NCI-H1436 treated with DMSO at 0.1 percent for 48 hours (cell line): ENCODE measurements at places on chromosomes 3 and 15.
A peak's percentile ranks its signal among the peaks of the same experiment; 100 is the strongest.

DNA sequence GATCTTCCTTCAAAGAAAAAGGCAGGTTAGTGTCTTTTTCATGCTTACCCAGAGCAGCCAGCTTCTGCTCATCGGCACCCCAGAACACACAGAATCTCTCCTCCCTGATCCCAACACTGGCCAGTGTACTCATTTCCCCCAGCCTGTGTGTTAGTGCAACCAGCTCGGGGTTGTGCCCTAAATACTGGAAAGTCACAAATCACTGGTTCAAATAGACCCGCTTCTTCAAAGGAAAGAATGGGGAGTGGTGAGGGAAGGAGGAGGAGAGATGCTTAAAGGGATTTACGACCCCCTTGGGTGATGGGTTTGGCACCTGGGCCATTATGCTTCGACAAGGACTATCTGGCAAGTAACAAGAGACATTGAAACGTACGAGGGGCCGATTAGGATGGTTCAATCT, 114.0 kb downstream of the FOXB1 start:
- DNase-seq = peak; percentile 65

GRCh38 chr3:197336348-197336747, 37.9 kb upstream of the DLG1 start:
- no peak for DNase-seq

GRCh38 chr3:72453706-72454105, 394.5 kb downstream of the SHQ1 start:
- no peak for DNase-seq

DNA sequence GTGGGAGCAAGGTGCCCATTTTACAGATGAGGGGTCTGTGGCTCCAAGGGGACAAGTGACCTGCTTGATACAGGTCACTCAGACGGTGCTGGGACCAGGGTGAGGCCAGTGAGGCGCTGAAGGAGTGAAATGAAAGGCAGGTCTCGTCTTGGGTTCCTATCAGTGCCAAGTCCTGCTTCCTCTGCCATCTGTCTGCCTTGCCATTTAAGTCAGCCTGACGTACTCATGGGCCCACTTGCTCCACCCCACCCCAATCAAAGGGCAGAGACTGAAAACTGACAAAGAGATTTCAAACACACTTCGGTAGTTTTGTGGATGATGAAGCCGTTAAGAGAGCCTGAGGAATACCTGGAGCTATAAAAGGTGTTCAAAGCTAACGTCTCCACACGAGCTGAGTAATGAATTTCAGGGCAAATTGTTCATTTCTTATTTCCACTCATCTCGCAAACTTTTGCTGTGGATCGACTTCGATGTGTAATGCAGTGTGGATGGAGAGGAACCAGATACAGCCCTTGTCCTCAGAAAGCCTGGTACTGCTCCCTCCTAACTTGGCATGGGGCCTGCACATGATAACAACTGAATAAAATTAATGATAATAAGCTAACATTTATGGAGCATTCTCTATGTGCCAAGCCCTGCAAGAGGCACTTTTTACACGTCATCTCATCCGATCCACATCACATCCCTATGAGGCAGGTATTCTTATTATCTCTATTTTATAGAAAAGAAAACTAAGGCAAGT, 36.6 kb downstream of the ATP2B2 start:
- no peak for DNase-seq

- no peak for DNase-seq
Measured at GRCh38 chr3:149990423-149990948, 19.8 kb upstream of the PFN2 start.
